HuH-7.5 (cell line): ENCODE measurements at places on chromosomes 1 and 21.

GRCh38 chr1:17091252-17091651, 28.0 kb downstream of the PADI2 start:
- DNase-seq: no peak

DNA sequence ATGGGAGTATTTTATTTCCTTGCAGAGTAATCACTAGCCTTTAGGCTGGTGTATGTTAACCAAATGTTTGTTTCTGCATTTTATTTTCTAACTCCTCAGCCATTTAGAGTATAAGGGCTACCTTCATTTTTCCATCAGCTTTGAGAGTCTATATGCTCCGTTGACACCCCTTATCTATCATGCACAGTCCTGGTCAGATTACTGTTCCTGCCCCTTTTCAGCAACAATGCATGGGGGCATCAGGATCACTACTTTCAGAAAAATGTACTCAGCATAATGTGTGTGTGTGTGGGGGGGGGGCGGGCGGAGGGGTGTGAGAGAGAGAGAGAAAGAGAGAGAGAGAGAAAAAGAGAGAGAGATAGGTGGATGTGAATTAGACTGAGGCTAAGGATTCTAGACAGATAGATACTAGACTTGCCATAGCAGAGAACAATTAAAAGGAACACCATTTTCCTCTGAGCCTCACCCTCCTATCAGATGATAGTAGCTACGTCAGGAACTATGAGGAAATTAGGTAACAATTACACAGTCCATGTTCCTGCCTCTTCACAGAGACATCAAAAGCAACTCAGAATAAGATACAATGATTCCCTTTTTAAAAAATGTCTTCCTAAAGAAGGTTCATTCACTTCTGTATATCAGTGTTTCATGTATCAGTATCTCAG, 40.8 kb downstream of the FCER1A start:
- no peak for DNase-seq

GRCh38 chr1:22045604-22046228, 6.8 kb upstream of the CDC42 start:
- no peak for DNase-seq

GRCh38 chr21:31921079-31921478, 48.3 kb downstream of the HUNK start:
- DNase-seq: no peak

DNA sequence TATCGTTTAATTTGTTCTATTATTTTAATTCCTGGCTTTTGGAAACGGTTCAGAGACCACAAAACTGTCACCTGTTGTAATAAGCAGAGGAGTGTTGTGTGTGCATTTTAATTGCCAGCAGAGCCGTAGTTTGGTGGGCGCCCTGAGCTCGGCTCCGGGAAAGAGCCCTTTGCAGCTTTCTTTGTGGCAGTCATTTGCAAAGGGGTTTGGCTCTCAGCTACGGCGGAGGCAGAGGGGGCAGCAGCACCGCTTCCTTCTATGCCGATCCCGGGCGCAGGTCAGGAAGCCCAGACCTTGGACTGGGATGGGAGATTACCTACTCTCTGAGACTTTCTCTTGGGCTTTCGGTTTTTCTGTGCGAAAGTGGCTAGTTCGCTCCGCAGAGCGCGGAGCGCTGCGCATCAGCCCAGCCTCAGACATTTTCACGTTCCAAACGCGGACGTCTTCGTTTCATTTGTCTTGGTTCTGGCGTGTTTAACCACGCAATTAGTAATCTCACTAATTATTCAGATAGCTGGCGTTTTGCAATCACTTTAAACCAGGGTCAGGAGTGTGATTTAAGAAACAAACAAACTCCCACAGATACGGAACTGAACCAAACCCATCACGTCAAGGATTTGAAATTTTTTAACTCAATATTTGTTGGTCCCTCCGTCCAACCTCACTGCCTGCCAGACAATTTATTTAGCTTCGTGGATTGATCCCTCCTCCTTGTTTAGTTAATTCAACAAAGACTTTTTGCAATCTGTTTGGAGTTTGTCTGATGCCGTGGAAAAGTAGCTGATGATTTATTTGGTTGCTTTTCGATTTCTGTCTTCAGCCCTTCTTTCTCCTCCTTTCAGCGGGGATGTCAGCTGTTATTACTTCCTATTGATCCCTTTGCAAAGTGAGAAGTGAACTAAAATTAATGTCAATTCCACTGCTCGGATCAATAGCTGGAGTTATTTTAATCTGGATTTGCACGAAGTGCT, 3.9 kb downstream of the RNF220 start:
- peak; percentile 68 for DNase-seq

- no peak for DNase-seq
Observed at GRCh38 chr21:34986561-34987500, 62.3 kb downstream of the RUNX1 start.

DNA sequence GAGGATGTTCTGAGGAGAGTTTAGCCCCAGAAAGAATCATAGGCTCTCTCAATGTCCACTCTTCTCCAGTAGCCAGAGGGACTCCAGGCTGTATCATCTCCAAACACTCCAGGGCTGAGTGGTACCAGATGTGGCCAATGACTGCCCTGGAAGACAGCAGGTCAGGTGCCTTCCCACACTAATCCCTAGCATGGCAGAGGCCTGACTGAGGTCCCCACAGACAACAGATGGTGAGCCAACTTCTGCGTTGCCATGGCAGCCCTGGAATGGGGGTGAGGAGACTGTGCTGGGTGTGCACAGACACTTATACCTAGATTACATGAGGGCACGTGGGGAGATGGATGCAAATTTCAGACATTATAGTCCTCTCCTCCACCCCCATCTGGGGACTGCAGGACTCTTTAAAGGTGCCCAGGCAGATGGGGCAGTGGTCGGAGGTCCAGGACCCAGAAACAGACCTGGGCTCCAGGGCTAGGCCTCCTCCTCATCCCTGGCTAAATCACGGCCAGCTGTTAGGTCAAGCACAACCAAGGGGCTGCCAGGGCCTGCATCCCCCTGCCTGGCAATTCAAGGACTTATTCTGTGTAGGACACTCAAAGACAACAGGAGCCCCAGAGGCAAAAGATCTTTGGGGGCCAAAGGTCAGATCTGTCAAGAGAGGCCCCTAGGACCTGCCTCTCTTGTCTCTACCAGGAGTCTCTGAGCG, 42.9 kb downstream of the CAMK2N1 start:
- DNase-seq: no peak

DNA sequence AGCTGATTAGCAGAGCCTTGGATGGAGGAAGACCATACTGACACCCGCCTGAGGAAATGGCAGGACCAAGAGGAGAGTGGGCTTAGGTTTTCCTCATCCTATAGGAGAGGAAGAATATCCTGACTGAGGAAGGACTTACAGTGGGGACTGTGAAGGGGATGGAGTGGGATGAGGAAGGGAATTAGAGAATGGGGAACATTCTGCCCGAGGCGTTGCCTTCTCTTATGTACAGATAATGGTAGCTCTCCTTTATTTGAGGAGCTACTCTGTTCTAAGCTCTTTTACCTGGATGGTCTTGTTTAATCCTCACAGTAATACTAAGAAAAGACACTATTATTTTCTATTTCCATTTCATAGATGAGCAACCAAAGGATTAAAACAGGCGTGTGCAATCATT, 56.0 kb downstream of the OLFML3 start:
- DNase-seq: no peak

- DNase-seq: no peak
Observed at GRCh38 chr1:42807056-42807668, 9.8 kb upstream of the ERMAP start.

- DNase-seq: no peak
Observed at GRCh38 chr1:66617362-66618184, 83.6 kb downstream of the SGIP1 start.

GRCh38 chr1:31924839-31925238, 13.3 kb downstream of the PTP4A2 start:
- DNase-seq: no peak

GRCh38 chr1:88001460-88001859, 672.8 kb downstream of the LMO4 start:
- no peak for DNase-seq

GRCh38 chr21:44872323-44872648, 1.2 kb downstream of the PTTG1IP start:
- peak; percentile 54 for DNase-seq

DNA sequence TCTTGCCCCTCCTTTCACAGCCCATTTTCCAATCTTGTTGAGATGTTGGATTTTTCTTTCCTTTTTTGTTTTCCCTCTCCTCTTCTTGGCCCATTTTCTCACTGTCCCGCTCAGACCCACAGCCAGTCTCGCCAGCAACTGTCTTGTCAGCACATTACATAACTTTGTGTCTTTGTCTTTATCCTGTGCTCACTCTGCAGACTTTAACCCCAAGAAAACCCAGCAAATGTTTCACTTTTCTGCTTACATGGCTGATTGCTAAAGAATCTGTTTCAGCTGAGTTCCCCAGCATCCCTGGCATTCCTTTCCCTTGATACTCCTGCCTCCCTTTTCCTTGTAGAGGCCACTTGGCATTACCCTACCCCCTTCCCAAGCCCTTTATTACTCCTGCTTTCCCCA, 74.6 kb downstream of the ZNF648 start:
- DNase-seq: no peak

GRCh38 chr1:7942214-7942921, 1.7 kb upstream of the TNFRSF9 start:
- DNase-seq: no peak

DNA sequence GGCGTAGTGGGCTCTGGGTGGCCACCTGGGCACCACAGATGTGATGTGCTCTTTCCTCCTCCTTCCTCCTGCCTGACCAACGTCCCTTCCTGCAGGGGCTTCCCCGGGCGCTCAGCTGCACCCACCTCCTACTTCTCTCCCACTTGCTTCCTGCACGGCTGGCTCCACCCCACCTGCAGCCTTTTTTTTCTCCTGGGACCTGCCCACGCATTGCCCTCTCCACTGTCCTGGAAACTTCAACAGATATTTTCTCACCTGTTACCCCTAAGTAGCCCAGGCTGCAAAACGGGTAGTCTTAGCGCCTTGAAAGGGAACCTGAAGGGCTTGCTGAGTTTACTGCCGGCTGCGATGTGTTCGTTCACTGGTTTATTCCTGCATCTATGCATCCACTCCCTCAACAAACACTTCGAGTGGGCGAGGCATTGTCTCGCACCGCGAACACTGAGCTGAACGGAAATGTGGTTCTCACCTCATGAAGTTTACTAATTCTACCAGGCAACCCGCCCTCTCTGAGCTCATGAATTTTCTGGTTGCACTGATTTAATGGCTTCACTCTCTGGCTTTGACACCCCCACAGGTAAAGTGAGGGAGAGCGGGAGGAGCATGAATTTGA, 23.6 kb downstream of the ZBTB18 start:
- DNase-seq: no peak

DNA sequence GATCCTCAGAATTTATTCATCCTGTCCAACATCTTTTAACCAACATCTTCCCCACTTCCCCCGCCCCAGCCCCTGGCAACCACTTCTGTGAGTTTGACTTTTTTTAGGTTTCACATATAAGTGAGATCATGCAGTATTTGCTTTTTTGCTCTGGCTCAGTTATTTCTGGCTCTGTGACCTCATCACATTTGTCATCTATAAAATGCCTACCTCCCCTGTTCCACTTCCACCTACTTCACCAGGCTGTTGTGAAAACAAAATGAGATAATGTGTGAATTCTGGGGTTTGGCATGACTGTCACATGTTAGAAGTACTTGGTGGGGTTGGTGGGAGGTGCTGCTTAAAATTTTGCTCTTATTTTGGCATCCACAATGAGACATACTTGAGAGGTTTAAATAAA, 18.4 kb downstream of the HHAT start:
- no peak for DNase-seq

- DNase-seq: no peak
Observed at GRCh38 chr1:205581321-205581980, 50.4 kb downstream of the ELK4 start.

GRCh38 chr1:224852901-224853568, 76.4 kb upstream of the DNAH14 start:
- DNase-seq: no peak

DNA sequence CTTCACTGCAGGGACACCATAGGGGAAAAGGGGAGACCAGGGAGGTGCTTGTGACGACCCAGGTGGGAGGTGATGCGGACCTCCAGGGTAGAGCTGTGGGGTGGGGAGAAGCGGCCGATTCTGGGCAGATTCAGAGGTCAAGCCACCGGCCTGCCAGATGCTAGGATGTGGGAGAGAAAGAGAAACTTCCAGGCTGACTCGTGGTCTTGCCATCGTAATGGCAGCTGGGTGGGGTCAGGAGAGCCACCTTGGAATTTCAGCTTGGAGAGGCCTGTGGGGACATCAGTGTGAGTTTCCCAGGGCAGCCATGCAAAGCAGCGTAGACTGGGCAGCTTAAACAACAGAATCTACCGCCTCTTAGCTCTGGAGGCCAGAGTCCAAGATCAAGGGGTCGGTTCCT, 258.0 kb upstream of the VAMP3 start:
- DNase-seq: no peak

DNA sequence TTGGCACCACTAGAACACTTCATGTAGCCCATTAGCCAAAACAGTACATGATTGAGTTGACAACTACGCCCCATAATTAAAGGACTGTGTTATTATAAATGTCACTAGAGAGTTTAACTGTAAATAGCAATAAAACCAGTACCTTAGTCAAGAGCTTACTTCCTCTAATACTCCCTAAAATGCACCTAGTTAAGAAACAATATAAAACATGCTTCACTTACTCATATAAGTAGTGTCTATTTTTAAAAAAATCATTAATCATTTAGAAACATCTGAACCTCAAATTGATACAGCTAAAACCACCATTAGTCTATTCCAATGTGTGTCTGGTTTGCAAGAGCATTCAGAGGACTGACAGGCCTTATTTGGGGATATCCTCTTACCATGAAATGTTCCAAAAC, 25.3 kb downstream of the PTP4A2 start:
- DNase-seq: no peak

DNA sequence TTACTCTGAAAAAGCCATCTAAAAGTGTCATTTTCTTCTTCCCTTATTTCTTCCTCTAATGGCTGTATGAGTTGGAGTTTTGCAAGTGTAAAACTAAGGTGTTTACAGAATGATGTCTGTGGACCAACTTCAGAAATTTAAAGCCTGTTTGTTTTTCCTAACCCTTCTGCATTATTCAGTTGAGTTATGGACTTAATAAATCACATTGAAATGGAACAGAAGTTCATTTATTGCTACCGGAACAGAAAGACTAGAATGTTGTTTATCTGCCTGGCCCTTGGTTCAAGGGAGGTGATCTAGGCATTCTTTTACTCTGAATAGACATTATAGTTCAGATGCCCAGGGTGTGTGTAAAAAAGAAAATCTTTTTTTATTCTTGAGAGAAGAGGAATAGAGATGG, 24.8 kb downstream of the SYT14 start:
- no peak for DNase-seq

- DNase-seq: no peak
Observed at GRCh38 chr1:232562855-232563510, 67.0 kb downstream of the SIPA1L2 start.

DNA sequence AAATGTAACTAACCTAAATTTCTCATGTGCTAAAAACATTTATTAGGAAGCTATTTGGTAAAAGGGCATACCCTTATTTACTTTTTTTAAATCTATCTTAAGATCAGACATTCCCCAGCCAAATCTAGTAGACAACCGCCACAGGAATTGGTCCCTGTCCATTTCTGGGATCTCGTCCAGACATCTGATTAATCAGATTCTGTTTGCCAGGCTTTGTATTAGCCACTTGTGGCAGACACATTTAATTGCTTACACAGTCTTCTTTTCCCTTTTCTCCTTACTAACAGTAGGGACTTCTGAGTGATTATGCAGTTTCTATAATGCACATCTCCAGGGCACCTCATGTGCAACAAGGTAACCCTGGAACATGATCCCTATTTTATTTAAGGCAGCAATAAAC, 449.0 kb upstream of the RGS18 start:
- no peak for DNase-seq

GRCh38 chr1:6059866-6060265, 14.2 kb downstream of the KCNAB2 start:
- no peak for DNase-seq

- no peak for DNase-seq
Observed at GRCh38 chr1:66495495-66495894, 38.5 kb upstream of the SGIP1 start.
